ENCODE measurements at places on chromosomes 5 and 9. TPM values are rescaled to one million over a fixed set of nuclear protein-coding genes. Genes with fewer than 3 reads are reported as not detected.

DNA sequence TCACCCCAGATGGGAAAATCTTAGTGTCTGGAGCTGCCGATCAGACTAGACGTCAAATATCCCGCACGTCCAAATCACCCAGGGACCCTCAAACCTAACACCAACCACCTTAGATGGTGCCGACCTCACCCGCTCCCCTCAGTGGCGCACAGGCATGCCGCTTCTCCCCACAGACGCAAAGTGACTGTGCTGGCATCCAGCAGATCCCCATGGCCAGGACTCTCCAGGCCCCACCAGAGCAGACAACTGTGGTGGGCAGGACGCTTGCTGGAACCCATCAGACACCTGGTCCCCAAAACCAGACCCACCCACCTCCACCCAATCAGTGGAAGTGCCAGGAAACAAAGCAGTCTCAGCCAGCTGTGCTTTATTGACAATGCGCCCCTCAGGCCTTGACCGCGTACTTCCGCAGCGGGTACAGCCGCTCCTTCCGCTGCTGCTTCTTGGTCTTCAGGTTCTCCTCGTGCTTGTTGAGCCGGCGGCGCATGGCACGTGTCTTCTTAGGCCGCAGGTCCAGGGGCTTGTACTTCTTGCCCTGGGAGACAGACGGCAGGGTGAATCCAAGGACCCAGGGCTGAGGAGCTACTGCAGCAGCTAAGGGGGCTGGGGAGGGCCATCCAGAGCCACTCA is 4.1 kb downstream of the RPL35 start:
- H3K36me3 ChIP-seq, result peaks cover 47% of the 10 kb centered on the region
- H3K27ac ChIP-seq, result no peak overlapping the region
- DNase-seq, result no peak
- peaks cover 30% of the 10 kb centered on the region for H3K4me1 ChIP-seq
- no peaks in the 10 kb centered on the region for H3K27me3 ChIP-seq

DNA sequence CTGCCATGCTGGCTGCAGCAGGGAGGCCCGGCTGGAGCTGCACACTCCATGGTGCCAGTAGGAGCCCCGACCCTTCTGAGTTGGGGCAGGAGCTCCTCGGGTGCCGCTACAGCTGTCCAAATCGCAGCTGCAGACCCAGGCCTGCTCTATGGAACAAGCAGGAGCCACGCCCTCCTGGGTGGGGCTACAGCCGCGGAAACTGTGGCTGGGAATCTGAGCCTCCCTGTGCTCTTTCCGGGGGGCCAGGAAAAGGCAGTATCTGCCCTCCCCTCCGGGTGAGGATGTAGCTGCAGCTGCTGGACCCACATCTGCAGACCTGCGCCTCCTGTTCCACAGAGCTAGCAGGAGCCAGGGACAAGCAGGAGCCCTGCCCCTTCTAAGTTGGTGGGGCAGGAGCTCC is 278.9 kb upstream of the ACTBL2 start:
- no peaks in the 10 kb centered on the region for H3K36me3 ChIP-seq
- H3K27ac ChIP-seq, result no peak overlapping the region
- no peak overlapping the region for H3K4me3 ChIP-seq
- H3K4me1 ChIP-seq, result no peaks in the 10 kb centered on the region
- H3K27me3 ChIP-seq, result no peaks in the 10 kb centered on the region
- DNase-seq, result no peak

DNA sequence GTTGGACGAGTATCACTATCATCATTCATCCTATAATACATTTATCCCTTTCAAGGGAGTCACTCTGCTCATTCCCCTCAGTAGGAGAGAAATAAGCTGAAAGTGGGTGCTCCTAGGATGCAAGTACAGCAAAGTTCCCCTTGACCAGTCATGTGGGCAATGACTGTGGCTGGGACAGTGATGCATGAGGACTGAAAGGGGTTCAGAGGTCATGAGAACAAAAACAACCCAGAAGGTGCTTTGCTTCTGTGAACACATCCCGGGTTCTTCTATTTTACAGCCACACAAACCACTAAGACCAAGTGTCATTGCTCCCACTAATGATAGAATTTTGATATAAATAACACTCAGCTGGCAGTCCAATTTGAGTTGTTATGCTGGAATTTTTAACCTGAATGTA is 177.8 kb upstream of the ADCY2 start:
- no peaks in the 10 kb centered on the region for H3K4me1 ChIP-seq
- DNase-seq, result no peak
- H3K4me3 ChIP-seq, result no peak overlapping the region
- no peaks in the 10 kb centered on the region for H3K27me3 ChIP-seq
- no peak overlapping the region for H3K27ac ChIP-seq

GRCh38 chr9:974996-975739 is 1.3 kb upstream of the DMRT3 start:
- peaks cover 43% of the 10 kb centered on the region for H3K4me1 ChIP-seq
- no peaks in the 10 kb centered on the region for H3K36me3 ChIP-seq
- no peak for DNase-seq
- no peak overlapping the region for H3K4me3 ChIP-seq

- H3K27me3 ChIP-seq, result no peaks in the 10 kb centered on the region
- no peaks in the 10 kb centered on the region for H3K36me3 ChIP-seq
- H3K27ac ChIP-seq, result no peak overlapping the region
Observed at GRCh38 chr9:1916655-1917054, 98.5 kb upstream of the SMARCA2 start.

DNA sequence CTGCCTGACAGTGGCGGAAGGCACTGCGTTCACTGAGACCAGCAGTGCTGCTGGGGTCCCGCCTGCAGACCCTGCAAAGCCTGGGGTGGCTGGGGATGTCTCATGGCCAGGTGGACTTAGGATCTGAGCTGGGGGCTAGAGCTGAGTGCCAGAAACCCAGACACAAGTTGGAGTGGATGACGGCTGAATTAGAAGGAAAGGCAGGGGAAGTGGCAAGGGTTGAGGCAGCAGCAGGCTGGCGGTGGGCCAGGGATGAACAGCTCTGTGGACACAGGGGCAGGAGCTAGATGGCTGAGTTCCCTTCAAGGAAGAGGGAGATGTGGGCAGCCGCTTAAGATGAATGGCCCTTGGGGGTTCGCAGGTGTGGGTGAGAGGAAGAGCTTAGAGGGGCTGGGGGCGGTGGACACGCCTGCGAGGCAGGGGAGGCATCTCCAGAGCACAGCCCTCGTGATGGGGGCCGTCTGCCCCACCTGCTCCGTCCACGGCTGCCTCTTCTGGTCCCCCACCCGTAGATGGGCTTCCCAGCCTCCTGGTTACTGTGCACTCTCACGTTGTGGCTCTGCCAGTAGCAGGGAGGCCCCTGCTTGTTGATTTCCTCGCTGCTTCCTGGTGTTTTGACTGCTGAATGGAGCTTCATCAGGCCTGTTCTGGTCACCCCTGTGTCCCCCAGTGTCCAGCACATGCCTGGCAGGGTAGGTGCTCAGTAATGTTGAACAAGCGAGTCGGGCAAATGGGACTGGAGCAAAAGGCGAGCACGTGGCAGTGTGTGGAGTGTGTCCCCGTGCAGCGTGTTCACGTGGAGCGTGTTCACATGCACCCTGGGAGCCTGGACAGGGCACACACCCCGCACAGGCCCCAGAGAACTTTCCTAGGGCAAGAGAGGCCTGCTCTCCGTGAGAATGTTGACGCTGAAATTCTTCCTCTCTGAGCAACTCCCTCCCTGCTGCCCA is 168.2 kb downstream of the CACNA1B start:
- peak; percentile 47 for DNase-seq
- no peak overlapping the region for H3K4me3 ChIP-seq
- H3K27me3 ChIP-seq, result no peaks in the 10 kb centered on the region
- H3K4me1 ChIP-seq, result no peaks in the 10 kb centered on the region
- no peaks in the 10 kb centered on the region for H3K36me3 ChIP-seq

DNA sequence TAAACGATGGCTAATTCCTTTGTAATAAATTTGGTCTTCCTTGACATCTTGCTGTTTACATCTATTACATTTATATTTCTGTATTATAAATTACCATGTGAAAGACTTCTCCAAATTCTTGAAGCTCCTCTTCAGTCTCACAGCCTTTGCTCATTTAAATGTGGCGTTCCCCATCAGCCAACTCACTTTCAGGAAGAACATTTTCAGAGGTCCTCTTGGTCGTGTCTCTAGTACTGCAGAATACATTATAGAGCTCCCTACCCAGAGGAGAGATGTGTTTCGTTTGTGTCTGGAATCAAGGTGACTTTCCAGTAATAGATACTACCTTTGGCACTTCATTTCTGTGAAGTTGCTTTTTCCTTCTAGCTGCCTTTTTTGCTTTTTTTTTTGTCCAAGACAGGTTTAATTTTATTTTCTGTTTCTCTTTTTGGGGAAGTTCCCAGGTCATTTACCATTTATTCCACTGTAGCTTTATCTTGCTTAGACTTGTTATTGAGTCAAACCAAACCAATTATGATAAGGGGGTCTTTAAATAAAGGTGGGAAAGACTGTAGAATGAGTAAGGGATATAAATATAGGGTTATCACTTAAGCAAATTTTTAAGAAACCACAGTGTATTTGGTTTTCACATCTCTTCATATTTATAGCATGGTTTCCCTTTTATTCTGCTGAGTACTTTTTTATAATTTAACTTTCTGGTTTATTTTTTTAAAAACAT is 12.8 kb downstream of the UBE2B start:
- H3K27ac ChIP-seq, result no peak overlapping the region
- no peak for DNase-seq
- H3K27me3 ChIP-seq, result no peaks in the 10 kb centered on the region
- no peaks in the 10 kb centered on the region for H3K4me1 ChIP-seq
- peaks cover 92% of the 10 kb centered on the region for H3K36me3 ChIP-seq

GRCh38 chr5:135543485-135544304 is 7.9 kb upstream of the NEUROG1 start:
- no peaks in the 10 kb centered on the region for H3K4me1 ChIP-seq
- H3K27ac ChIP-seq, result no peak overlapping the region
- no peak for DNase-seq
- H3K36me3 ChIP-seq, result no peaks in the 10 kb centered on the region
- peak overlapping the region; percentile 26 for H3K4me3 ChIP-seq
- H3K27me3 ChIP-seq, result peaks cover 6% of the 10 kb centered on the region

DNA sequence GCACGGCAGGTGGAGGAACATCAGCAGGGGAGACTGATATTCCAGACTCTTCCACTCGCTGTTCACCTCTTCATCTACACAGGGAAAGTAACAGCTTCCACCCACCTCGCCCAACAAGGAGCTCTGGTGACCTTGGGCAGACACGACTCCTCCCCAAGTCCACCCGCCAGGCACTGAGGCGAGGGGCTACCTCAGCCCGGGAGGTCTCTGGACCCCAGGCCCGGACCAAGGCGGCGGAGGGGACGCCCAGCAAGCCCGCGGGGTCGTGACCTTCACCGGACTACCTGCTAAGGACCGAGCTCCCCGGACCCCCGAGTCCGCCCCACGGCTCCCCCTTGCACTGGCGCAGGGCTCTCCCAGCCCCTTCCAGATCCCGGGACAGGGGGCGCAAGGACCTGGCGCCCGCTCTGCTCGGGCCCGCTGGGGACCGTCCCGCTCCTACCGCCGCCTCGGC is 70.2 kb upstream of the LPCAT1 start:
- no peak for DNase-seq
- H3K36me3 ChIP-seq, result no peaks in the 10 kb centered on the region
- H3K4me1 ChIP-seq, result no peaks in the 10 kb centered on the region

DNA sequence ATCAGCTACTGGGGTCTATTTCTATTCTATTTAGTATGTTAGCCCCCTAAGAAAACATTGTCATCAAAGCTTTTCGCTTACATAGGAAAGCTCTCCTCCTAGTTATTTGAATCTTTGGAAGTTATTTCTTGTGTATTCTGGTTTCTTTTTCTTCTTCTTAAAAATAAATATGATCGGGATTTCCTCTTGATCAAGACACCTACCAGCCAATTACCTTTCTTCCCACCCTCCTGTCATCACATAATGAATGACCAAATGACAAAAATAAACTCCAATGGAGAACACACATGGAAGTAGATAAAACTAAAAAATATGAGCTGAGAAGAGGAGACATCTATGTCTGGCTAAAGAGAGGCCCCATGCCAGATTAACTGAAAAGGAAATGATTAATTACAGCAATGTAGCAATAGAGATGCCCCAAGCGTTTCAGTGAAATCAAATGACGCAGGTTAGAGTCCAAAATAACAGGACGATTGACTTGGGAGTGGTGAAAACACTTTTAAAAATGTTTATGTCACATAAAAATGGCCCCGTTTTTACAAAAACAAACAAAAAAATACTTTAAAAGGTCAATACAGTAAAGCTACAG is 59.5 kb upstream of the PCSK1 start:
- no peaks in the 10 kb centered on the region for H3K36me3 ChIP-seq
- no peaks in the 10 kb centered on the region for H3K4me1 ChIP-seq
- no peaks in the 10 kb centered on the region for H3K27me3 ChIP-seq
- no peak for DNase-seq

GRCh38 chr5:125083981-125084380 is 337.5 kb upstream of the ZNF608 start:
- no peaks in the 10 kb centered on the region for H3K4me1 ChIP-seq
- no peak overlapping the region for H3K27ac ChIP-seq
- H3K4me3 ChIP-seq, result no peak overlapping the region

DNA sequence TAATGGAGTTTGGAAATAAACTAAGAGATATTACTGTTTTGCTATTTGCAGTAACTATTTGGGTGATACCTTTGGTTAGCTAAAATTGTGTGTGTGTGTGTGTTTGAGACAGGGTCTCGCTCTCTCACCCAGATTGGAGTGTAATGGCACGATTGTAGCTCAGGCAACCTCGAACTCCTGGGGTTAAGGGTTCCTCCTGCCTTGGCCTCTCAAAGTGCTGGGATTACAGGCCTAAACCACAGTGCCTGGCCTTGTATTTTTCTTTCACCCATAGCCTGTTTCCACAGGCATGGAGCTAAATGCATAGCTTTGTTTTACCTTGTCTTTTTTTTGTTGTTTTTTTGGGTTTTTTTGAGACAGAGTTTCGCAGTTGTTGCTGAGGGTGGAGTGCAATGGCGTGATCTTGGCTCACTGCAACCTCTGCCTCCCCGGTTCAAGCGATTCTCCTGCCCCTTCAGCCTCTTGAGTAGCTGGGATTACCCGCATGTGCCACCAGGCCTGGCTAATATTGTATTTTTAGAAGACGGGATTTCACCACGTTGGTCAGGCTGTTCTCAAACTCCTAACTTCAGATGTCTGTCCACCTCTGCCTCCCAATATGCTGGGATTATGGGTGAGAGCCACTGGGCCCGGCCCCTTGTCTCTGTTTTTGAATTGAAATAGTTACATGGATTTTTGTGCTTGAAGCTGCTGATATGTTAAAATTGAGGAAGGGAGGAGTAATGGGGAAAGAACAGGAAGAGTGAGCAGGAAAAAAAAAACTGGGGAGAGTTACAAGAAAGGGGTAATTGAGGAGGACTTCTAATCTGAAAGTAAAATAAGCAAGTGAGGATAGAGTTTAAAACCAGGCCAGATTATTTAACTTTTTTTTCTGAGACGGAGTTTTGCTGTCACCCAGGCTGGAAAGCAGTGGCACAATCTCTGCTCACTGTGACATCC is 5.7 kb downstream of the GPBP1 start:
- H3K36me3 ChIP-seq, result peaks cover 10% of the 10 kb centered on the region
- no peaks in the 10 kb centered on the region for H3K27me3 ChIP-seq
- DNase-seq, result no peak
- peak overlapping the region; percentile 65 for H3K27ac ChIP-seq

- H3K27me3 ChIP-seq, result peaks cover 5% of the 10 kb centered on the region
- H3K27ac ChIP-seq, result peak overlapping the region; percentile 85
- H3K4me1 ChIP-seq, result no peaks in the 10 kb centered on the region
- peak overlapping the region; percentile 65 for H3K4me3 ChIP-seq
- DNase-seq, result peak; percentile 82
- H3K36me3 ChIP-seq, result no peaks in the 10 kb centered on the region
Observed at GRCh38 chr9:84668196-84669012, 1.1 kb upstream of the NTRK2 start.

Gene ECSCR
- 35.4 TPM for total RNA-seq

Gene IFNE
- not detected for total RNA-seq

Gene TMEFF1
- total RNA-seq, result not detected

Gene NTRK2
- 11.9 TPM for total RNA-seq

Gene PCA3
- not detected for total RNA-seq

Gene FIBCD1
- total RNA-seq, result 0.20 TPM
